ENCODE measurements at places on chromosomes 4 and X.

GRCh38 chr4:152464030-152464823 is 71.7 kb downstream of the FBXW7 start:
- no peak for DNase-seq

DNA sequence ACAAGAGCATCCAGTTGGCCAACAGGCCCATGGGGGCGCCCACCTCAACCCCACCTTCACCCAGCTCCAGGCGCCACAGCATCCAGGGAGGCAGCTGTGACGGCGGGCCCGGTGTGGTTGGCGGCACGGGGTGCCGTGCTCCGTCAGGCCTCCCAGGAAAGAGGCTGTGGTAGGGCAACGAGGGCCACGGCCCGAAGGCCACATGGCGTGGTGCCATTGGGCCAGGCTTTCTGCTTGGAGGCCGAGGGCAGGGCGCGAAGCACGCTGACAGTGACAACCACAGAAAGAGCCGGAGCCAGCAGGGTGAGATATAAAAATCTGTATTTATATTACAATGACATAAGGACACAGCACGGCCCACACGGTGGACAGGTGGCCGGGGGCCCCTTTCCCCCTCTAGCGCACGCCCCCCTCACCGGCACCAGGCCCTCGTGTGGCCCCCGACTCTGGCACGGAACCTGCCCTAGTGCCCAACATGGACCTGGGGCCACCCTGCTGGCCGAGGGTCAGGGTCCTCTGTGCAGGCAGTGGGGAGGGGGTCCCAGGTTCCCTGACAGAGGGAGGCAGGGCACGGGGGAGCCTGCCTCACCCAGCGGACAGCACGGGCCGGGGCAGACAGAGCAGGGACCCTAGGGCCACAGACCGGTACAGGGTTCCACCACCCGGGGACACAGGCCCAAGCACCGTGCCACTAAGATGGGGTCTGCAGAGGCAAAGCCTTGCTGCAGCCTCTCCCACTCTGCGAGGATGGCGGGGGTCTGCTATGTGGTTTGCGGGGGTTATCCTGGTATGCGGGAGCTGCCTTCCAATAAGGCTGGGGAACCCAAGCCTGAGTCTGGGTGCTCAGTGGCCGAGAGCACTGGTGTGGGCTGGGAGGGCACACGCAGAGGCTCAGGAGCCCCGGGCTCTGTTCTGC is 5.5 kb upstream of the HAUS3 start:
- no peak for DNase-seq

DNA sequence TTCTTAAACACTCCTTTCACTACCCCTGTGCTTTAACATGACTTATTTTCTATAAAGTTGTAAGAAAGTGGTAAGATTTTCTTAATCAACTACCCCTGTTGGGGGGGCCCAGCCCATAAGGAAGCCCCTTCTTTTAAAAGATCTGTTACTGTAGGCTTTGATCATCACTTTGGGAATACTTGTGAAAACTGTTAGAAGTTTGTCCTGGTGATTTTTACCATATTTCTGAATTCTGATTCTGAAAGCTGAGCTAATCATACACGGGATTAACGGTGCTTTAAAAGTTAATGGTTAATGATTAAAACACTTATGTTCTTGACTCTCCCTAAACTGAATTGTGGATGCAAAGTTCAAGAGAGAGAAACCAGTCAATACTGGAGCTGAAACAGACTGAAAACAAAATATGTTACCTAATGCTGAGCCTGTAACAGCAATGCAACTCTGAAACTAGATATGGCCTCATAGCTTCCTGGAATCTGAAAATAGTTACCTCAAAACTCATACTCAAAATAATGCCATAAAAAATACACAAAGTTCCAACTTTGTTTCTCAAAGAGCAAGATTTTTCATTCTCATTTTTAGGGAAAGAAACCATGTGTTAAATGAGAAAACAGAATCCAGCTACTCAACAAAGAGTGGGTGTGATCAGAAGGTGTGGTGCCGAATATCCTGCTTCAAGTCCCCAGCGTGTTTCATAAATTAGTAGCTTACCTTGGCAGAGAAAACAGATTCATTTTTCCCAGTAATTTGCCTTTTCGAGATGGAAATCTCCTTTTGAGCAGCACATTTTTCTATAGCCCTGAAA is 31.6 kb downstream of the ADH7 start:
- no peak for DNase-seq

DNA sequence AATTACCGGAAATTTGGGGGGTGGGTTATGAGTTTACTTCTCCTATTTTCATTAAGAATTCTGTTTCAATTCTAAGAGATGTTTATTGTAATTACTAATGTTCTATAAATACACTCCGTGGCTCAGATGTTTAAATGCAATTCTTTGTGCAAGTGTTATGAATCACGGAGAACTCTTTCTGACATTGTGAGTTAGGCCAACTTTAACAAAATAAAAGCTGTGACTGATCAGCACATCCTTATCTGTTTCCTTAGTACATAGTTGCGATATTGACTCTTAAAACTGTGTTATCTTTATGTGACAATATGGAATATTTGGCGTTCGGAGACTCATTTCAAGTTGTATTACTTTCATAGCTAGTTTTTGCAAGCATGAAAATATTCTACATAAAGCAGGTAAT is 902 bp downstream of the KLHL4 start:
- DNase-seq = no peak

- DNase-seq = no peak
These were observed 2.0 kb downstream of the SETD7 start for GRCh38 chr4:139553751-139554641.

DNA sequence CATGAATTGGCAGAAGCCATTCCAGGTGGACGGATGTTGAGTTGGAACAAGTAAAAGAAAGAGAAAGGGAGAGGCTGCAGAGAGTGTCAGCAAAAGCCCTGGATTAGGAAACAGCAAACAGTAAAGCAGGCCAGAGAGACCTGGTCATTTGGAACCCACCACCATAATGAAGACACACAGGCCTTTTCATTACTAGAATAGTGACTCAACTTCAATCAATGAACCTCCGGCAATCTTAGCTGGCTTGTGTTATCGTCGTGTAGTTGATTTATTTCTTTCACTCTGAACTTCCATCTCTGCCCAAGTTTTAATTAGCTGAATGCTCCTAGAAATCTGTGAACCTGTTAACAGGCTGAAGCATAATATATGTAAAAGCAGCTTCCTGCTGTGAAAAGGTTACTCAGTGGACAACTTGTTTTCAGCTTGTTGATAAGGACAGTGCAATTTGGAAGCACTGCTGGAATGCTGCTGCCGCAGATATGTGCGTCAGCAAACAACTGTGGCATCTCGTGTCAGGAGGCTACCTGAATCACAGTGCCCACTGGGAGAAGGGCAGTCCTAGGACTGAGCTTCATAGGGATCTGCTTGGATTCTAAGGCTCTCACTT is 68.8 kb downstream of the SPANXN4 start:
- no peak for DNase-seq

DNA sequence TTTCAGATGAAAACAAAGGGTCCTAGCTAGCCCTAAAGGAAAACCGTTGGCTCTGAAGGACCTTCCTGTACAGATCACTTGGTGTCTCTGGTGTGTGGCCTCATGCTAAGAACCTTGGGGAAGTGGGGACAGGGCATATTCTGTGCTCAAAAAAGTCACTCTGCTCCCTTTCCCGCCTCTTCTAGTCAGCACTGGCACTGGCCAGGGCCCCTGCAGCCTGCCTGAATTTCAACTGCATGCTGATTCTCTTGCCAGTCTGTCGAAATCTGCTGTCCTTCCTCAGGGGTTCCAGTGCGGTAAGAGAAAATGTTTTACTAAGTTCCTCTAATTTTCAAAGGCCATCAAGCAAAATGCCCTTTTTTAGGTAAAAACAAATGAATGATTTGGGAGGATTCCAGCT is 3.4 kb downstream of the CYBB start:
- no peak for DNase-seq

GRCh38 chrX:74090049-74090448 is 213.9 kb upstream of the ZCCHC13 start:
- no peak for DNase-seq

GRCh38 chr4:150999086-150999485 is 16.0 kb downstream of the LRBA start:
- no peak for DNase-seq

DNA sequence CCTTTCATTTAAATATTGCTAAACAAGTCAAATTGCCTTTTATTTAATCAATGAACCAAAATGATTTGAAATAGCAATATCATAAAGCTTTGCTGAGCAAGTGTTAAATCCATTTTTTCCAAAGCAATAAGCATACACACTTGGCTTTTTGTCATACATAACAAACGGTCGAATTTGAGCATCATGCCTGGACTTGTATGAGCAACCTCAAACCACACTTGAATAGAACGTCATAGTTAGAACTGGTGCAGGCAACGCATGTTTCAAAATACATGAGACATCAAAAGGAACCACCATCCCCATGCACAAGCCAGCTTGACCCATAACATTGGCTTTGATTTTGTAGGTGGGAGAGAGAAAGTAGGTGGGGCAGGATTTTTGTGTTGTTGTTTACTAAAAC is 812.3 kb upstream of the FRG1 start:
- no peak for DNase-seq

DNA sequence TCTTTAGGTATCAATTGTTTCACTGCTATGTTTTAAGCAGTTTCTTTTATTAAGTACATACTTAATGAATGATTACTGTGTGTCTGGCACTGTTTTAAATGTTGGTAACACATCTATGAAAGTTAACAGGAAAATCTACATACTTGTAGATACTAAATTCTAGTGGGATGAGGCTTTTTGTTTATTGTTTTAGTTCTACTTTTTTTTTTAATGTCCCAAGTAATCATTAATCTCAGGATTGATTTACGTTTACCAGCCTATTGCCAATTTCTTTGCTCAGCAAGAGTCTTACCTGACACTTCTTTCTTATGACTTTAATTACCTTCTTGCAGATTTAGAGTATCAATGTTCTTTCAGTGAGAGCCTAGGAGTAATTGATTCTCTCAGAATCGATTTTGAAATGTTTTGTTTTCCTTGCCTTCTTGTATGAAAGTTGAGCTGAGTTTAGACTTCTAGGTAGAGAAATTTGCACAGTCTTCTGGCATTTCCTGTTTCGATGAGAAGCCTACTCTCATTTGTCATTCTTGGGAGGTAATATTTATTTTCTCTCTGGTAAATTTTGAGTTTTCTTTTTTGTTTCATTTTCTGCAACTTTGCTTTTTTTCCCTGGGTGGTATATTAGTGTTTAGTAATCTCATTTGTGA is 235.2 kb upstream of the ANKRD50 start:
- no peak for DNase-seq

GRCh38 chr4:68466185-68466584 is 18.9 kb downstream of the TMPRSS11E start:
- DNase-seq = no peak

DNA sequence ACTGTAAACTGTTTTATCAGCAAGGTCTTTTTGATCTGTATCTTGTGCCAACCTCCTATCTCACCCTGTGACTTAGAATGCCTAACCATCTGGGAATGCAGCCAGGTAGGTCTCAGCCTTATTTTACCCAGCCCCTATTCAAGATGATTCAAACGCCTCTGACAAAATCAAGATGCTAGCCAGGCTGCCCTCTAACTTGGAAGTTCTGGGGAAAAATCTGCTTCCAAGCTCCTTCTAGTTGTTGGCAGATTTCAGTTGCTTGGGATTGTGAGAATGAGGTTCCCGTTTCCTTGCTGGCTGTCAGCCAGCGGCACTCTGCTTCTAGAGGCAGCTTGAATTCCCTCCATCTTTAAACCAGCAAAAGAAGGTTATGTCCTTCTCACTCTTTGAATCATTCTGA is 34.7 kb downstream of the LUZP4 start:
- DNase-seq = no peak

- DNase-seq = no peak
These were observed 566.7 kb downstream of the DMD start for GRCh38 chrX:32644476-32645245.

- DNase-seq = no peak
These were observed 661 bp upstream of the RBM41 start for GRCh38 chrX:107119283-107119682.

- no peak for DNase-seq
These were observed 40.4 kb upstream of the BRS3 start for GRCh38 chrX:136447308-136447707.

- no peak for DNase-seq
These were observed 83.2 kb downstream of the RBM47 start for GRCh38 chr4:40546506-40546905.

DNA sequence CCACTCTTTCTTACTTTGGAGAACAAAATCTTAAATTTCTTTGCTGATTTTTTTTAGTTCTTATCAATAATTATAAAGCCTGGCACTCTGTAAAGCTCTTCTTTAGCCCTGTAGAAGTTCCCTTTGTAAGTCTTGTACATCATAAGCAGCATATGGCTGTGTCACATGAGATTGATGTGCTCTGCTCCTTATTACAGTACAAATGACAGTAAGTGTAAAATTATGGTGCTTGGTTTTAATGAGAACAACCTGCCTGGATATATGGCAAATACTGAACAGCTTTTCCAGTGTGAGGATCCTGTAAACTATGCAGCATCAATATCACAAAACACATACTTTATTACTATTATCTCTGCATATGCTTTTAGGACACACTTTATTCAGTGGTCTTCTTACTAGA is 145.9 kb upstream of the GNPDA2 start:
- no peak for DNase-seq

DNA sequence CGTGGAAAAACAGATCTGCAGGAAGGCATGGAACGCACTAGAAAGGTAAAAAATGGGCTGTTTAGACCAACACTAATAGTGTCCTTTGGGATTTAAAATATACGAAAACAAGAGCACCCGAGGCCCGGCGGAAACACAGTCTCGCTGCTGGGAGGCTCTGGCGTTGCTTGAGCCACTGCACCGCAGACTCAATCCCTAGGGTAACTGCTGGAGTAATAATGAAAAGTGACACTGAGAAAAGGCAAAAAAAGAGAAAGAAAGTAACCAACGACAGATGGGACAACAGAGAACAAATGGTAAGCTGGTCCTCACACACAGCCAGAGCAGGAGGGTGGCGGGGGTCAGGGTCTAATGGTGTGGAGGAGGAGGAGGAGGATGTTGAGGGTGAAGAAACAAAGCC is 15.4 kb downstream of the IRAK1 start:
- no peak for DNase-seq

- no peak for DNase-seq
These were observed 240.9 kb upstream of the VEGFC start for GRCh38 chr4:177033632-177034031.

DNA sequence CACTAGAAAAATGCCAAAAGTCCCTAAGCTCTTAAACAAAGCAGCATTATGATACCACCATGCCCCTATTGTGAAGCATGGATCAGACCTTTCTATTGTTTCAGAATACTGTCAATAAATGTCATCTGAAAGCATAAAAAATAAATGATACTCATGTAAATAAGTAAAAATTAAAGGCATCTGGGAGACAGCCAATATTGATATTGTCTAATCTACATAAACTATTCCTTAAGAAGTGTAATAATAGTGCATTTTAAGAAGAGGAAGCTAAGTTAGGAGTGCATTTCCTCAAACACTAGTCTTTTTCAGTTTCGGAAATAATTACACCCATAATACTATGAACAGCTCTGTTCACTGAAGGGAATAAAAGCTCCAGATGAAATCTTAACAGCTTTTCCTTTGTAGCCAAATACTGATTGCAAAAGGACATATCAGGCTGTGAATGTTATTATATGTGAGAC is 181.6 kb downstream of the SPOCK3 start:
- DNase-seq = no peak

- DNase-seq = peak; percentile 49
These were observed at the start of gene MAGED2 for GRCh38 chrX:54807524-54808108. TSS of gene MAGED2 (plus strand) at chrX:54807745. CDS start at chrX:54809332, 1,587 bp downstream.

- no peak for DNase-seq
These were observed 84.5 kb downstream of the CT47B1 start for GRCh38 chrX:120791013-120791643.

Data from CD4-positive, alpha-beta T cell treated with Interleukin-15 for 4 hours (primary cell).